Camera-type eye (tissue), 1 donor: ENCODE measurements at places on chromosomes 5 and 9. TPM values are rescaled to one million over a fixed set of nuclear protein-coding genes. Genes with fewer than 3 reads are reported as not detected.

Gene GPR151
- not detected for total RNA-seq

Gene SMIM33
- not detected for total RNA-seq

Gene SREK1
- 179 TPM for total RNA-seq

Gene LRRC26
- total RNA-seq, result 1.7 TPM

Gene CHSY3
- total RNA-seq, result 25.1 TPM

Gene SNCB
- 10.1 TPM for total RNA-seq

Gene SLC45A2
- 6.4 TPM for total RNA-seq
